Activated CD4-positive, alpha-beta T cell treated with anti-CD3 and anti-CD28 coated beads, Interleukin-2, amount 50 U/mL, for 1 hour (primary cell): ENCODE measurements at places on chromosomes 12 and 14.

DNA sequence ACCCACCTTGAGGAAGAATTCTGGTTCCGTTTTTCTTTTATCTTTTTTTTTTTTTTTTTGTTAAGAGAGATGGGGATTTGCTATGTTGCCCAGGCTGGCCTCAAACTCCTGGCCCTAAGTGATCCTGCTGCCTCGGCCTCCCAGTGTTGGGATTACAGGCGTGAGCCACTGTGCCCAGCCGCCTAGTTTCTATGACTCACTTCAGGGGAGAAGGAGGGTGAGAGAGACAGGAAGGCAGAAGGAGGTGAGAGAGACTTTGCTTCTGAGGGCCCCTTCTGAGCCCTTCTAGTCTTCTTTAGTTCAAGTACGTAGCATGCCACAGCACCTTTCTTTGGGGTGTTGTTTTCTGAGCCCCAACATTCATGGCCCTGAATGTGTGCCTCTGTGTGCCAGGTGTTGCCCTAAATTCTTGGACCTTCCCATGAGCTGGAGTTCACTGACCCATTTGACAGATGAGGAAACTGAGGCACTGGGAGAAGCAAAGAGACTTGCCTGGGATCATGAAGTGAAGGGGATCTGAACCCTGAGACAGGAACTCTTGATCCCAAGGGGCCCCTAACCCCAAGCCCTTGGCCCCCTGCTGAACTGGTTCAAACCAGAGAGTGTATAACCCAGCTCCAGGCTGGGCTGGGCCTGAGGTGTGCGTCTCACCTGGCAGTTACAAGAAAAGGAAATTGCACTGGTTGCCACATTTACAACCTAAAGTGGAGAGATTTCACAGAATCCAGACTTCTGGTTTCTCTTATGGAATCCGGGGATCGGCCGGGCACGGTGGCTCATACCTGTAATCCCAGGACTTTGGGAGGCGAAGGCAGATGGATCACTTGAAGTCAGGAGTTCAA, 20.8 kb downstream of the SH2B3 start:
- no peak for DNase-seq

GRCh38 chr14:19974844-19975243, 547 bp upstream of the OR4K15 start:
- DNase-seq: no peak

DNA sequence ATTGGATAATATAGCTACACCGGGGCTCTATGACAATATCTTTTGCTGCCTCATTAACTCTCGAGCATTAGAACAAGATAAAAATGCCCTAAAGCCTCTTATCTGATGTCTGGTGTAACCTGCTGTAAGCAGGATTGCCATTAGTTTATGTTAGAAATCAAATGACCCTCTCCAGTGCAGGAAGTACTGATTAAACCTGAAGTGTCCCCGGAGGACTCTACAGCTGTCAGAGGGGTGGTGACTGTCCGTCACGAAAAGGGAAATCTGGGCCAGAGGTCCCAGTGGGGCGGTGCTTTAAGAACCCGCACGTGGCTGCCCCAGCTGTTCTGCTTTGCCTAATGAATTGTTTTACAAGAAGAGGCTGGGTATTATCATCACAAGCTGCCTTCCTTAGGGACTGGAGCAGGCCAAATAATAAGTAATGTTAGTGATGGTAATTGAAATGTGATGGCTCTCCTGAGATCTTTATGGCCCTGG, 55.7 kb downstream of the LIN52 start:
- no peak for DNase-seq

- DNase-seq: no peak
Measured at GRCh38 chr12:43325786-43326185, 226.2 kb downstream of the ADAMTS20 start.

DNA sequence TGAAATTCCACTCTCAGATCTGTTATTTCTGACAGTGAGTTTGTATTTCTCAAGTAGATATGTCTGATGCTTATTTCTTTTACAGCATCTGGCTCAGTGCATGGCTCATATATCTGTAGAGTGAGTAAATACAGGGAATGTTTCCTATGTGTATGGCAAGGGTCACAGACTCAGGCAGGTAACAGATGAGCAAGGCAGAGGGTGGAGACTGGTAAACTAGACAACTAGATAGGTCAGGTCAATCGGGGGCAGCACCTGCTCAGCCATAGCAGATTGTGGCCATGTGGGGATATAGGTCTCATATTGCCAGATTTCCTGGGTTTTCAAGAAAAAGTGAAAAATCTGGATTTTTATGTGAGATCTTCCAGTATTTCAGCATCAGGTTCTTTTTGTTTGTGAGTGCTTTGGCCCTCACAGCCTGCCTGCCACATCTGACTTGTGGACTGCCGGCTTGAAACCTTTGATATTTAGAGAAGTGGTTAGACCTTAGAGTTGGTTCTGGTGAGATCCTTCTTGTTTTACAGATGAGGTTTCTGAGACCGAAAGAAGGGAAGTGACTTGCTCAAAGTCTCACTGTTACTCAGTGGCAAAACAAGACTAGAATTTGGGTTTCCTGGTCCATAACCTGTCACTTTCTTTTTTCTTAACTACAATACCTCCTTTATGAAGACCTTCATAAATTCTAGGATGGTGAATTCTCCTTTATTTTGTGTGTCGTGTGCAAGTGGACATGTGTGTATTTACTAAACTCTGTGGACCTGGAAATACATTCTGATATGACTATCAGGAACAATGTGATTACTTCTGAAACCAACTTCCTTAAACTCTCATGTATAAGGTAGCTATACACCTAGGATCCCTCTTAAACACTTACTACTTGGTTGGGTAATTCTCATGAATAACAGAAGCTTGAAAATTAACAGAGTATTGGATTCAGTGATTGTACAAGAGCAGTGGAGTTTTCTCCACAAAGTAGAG, 34.4 kb downstream of the PROX2 start:
- no peak for DNase-seq

DNA sequence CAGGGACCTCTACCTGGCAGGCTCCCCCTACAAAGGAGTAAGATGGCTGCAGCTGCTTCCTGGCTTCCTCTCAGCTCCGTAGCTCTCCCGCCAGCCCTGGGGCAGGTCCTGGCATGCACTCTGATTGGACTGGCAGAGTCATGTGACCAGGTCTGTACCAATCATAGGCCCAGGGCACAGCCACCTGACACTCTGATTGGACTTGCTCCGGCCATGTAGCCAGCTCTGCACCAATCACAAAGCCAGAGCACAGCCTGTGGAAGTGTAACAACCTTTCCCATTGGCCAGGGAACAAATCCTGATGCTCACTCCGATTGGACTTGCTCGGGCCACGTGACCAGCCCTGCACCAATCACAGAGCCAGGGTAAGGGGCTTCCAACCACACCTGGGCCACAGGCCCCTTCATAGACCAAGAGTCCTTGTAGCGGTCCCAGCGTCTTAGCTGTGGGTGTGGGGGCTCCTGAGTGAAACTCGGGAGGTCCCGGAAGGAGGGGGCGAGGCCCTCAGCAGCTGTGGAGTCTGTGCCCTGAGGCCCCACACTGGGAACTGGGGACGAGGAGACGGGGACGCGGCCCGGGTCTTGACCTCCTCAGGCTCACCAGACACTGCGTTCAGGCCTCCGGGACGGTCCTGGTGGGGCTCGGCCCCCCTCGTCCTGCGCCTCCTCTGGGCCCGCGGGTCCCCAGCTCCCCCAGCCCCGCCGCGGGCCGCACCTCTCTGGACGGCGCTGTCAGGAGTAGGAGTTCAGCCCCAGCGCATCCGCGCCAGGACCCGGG, 210.6 kb downstream of the ADGRD1 start:
- no peak for DNase-seq

GRCh38 chr12:54240971-54241588, 38.8 kb downstream of the CBX5 start:
- DNase-seq: no peak

GRCh38 chr12:211639-212414, 2.1 kb downstream of the SLC6A12 start:
- DNase-seq: no peak

DNA sequence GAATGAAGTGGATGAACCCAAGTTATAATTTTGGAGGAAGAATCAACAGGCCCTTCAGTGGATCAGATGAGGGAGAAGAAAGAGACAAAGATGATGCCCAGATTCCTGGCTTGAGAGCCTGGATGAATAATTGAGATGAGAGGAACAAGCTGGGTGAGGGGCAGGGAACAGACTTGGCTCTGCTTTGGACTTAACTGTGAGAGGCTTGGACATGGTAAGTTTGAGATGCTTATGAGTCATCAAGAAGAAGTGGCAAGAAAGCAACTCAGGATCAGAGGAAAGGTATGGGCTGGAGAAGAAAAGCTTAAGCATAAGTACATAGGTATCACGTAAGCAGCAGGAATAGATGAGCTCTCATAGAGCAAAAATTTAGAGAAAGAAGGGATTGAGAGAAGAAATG, 55.3 kb downstream of the FIGNL2 start:
- DNase-seq: no peak
